DMS79 treated with DMSO at 0.1 percent for 48 hours (cell line): ENCODE measurements at places on chromosomes 7 and 10.
A peak's percentile ranks its signal among the peaks of the same experiment; 100 is the strongest.

DNA sequence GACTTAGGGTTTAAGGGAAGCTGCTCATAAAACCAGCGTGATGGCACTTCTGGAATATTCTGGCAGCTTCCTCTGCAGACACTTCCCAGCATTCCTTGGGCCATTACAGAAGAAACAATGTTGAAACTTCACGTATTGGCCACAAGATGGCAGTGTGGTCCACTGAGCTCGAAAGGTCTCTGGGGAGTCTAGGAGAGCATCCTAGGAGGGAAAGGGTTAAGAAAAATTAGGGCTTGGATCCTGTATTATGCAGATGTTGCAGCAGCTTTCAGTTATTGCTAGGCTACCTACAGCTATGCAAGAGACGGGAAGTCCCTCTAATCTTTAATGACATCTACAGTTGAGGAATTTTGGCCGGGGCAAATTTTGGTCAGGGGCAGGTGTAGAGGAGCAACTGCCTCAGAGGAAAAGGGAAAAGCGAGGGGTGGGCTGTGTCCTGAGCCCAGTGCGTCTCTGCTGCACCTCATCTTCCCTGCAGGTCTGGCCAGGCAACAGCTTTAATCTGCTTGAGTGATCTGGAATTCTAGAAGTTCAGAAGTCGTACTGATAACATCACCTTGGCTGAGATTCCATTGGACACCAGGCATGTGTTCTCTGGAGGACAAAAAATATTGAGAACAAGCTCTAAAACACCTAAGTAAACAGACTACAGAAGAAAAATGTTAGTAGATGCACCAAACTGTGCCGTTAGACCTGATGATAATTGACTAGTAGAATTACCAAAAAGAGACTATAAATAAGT is 220.8 kb upstream of the PRSS58 start:
- DNase-seq = no peak

- no peak for DNase-seq
Measured at GRCh38 chr10:14032406-14032998, 298.2 kb downstream of the FRMD4A start.

- DNase-seq = no peak
Measured at GRCh38 chr7:92809397-92809759, 27.0 kb downstream of the CDK6 start.

DNA sequence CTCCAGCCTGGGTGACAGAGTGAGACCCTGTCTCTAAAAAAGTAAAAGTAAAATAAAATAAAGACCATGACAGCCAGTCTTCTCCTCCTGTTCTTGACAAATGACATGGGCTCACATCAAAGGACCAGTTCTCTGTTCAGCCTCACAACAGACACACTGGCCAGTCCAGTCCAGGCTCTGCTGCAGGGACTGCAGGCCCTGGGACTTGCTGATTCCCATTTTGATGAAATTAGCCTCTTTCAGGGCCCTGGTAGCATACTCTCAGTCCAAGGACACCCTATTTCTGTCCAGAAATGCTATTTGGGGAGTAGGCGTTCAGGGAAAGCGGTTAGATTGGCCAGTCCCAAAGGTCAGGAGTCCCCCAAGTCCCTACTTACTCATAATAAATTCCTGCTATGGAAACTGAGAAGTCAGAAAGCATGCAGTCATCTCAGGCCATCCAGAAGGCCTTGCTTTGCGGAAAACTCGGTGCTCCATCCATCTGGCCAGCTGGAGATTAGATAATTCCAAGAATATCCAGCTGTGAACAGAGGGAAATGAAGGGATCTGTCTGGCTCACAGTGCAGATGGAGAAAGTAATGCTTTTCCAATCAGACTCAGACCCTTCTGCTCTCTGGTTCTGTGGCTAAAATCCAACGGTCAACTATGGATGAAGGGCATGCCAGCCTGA is 74.4 kb downstream of the RAB11FIP2 start:
- no peak for DNase-seq

DNA sequence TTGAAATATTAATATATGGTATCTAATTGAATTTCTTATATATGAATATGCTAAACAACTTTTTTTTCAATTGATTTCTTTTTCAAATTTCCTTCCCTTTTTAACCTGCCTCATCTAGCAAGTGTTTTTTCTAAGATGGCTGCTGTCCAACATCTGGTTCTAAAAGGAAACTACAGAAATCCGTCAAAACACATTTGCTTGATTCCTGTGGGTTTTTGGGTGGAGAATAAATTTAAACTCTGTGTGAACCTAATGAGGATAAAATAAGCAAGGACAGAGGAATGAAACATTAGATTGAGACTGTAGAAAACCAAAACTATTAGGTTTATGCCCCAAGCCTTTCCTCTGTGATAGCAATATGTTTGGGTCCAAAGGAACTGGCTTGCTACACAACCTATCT is 75.5 kb upstream of the STARD3NL start:
- no peak for DNase-seq

DNA sequence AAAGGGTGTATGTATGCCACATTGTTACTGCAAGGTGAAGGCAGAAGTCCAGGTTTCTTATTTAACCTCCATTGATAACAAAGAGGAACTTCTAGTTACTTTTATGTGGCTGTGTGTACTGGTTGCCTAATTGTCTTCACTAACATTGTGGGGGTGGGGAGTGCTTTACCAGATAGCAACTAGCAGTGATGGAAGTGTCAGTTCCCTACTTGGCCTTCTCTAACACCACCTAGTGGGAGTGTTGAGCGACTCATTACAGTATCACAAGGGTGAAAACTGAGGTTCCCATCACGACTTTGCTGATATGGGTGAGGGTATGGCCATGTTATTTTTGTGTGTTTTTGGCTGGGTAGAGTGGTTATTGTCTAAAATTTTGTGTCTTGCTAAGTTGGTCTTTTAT is 274.4 kb downstream of the THSD7A start:
- DNase-seq = no peak

DNA sequence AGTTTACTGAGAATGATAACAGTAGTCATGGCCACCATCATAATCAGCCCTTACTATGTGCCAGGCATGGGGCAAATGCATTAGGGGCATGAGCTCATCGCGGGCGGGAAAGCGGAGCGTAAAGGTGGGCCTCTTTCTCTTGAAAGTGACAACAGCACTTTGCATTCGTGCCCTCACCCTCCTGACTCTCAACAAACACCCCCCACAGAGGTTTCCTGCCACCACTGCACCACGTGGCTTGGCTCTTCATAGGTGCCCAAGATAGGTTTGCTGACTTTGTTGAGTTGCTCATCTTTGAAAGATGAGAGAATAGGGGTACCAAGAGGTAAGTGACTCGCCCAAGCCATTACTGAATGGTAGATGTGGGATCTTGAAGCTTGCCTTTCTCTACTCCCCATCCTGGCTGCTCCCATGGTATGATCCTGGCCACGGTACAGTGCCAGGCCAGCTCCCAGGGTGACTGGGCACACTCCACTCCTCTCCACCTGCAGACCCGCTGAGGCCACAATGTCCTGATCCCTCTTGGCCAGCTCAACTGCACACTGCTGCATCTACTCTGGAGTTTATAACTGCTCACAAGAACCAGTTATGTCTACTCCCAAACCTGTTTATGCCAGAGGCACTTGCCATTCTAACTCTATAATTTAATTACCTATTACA is 26.0 kb downstream of the SLIT1 start:
- DNase-seq = no peak

DNA sequence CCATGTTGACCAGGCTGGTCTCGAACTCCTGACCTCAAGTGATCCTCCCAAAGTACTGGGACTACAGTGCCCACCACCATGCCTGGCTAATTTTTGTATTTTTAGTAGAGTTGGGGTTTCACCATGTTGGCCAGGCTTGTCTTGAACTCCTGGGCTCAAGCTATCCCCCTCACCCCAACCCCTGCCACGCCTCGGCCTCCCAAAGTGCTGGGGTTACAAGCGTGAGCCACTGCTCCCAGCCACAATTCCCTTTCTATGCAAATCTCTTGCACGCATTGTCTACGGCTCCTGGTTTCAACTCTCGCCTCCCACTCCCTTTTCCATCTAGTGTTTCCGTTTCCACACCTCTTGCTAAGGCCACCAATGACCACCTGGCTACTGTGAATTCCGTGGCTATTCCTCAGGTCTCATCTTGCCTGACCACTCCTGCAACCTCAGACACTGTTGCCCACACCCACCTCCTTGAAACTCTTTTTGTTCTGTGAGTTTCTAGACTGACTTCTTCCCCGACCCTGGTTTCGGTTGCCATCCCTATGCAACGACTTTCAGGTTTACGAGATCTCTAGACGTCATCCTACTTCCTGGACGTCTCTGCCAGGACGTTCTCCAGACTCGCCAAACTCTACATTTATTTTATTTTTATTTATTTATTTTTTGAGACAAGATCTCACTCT is 3.4 kb downstream of the CLDN3 start:
- DNase-seq = no peak

- no peak for DNase-seq
Measured at GRCh38 chr7:44080118-44080517, 2.2 kb downstream of the POLM start.

GRCh38 chr7:50069613-50070012 is 23.4 kb downstream of the ZPBP start:
- DNase-seq = no peak

- DNase-seq = no peak
Measured at GRCh38 chr10:17066000-17066399, 63.6 kb downstream of the CUBN start.

GRCh38 chr7:121002-121785 is 71.2 kb upstream of the FAM20C start:
- DNase-seq = no peak

- DNase-seq = no peak
Measured at GRCh38 chr7:88457320-88457719, 150.6 kb upstream of the STEAP4 start.

GRCh38 chr7:88104732-88105131 is 115.1 kb downstream of the SRI start:
- no peak for DNase-seq

GRCh38 chr7:91201442-91202113 is 62.7 kb upstream of the FZD1 start:
- no peak for DNase-seq

GRCh38 chr7:101567230-101567629 is 61.9 kb downstream of the MYL10 start:
- DNase-seq = peak; percentile 21

DNA sequence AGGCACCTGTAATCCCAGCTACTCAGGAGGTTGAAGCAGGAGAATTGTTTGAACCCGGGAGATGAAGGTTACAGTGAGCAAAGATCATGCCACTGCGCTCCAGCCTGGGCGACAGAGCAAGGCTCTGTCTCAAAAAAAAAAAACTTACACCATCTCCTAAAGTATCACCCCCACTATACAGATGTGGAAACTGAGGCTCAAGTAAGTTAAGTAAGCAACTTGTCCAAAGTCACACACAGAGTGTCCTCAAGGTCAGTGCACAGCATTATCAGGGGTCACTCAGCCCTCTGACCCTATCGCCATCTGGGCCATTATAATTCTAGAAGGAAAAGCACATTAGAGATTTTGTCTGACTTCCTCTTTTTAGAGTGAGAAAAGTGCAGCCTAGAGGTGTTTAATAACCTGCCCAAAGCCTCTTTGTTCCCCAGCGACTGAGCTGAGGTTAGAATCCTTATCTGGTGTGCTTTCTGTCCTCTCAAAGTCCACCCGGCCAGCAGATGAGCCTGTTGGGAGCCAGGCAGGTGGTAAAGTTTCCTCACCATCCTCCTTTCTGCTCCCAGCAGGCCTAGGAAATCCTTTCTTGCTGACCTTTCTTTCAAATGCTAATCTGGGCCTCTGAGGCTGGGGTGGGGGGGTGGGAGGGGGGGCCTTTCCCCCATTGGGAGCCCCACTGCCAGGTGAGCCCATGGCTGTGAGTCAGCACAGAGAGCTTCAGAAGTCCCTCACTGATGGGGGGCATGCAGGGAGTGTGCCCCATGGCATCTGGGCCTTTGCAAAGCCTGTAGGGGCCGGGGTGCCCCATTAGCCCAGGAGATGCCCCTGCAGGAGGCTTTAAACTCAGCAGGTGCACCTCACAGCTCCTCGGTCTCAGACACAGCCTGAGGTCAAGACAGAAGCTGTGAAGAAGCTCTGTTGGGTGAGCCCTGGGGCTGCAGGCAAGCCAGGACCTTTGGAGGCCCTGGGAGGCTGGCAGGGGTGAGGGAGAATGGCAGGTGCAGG is 12.0 kb upstream of the KCNMA1 start:
- no peak for DNase-seq

- DNase-seq = no peak
Measured at GRCh38 chr7:23431702-23432199, 38.5 kb downstream of the IGF2BP3 start.

- no peak for DNase-seq
Measured at GRCh38 chr10:19917751-19918478, 101.7 kb downstream of the PLXDC2 start.

- no peak for DNase-seq
Measured at GRCh38 chr7:116052006-116052405, 21.4 kb upstream of the TFEC start.

DNA sequence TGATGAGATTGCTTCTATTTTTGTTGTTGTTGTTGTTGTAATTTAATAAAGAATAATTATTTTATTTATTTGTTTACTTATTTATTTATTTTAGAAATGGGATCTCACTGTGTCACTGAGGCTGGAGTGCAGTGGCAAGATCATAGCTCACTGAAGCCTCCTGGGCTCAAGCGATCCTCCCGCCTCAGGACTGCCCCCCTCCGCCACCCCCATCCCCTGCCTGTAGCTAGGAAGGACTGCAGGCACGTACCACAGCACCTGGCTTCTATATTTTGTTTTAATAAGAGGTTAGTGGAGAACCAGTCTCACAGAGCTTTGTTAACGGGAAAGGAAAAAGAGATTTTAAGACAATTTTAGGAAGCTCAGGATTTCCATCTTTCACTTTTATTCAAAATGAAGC is 19.5 kb upstream of the SMC3 start:
- DNase-seq = no peak

DNA sequence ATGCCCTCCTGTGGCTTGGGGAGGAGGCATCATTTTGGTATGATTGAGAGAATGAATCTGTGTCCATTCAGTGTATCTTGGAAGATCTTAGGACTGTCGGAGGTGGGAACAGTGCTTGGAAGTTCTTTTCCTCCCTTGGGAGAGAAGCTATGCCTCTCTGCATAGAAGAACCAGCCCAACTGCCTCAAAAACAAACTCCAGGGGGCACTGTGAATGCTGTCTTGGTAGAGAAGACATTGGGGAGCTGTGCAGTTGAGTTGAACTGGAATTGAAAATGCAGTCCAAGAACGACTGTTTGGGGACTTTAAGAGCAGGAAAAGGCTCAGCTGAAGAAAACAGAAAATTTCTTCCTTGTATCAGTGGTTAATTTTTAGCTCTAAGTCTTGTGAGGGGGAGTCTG is 4.9 kb upstream of the GJD4 start:
- DNase-seq = no peak

GRCh38 chr7:157008-157310 is 35.4 kb upstream of the FAM20C start:
- DNase-seq = no peak

GRCh38 chr7:31234836-31235605 is 105.5 kb downstream of the NEUROD6 start:
- DNase-seq = no peak

DNA sequence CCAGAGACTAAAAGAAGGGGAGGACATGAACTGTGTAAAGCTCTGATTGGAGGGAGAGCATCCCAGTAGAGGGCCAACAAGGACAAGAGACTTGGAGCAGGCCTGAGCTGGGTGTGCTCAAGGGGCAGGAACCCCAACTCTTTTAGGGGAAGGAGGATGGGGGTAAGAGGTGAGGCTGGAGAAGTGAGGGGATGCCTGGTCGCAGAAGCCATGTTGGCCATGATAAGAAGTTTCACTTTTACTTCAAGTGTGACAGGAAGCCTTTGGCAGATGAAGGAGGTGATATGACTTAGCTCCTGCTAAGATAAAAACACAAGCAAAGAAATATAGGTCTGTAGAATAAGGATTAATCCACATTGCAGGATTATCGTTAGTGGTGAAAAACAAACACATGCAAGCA is 208.3 kb downstream of the JAZF1 start:
- DNase-seq = no peak

GRCh38 chr7:116159711-116160110 is 50.6 kb upstream of the TES start:
- DNase-seq = no peak
